ENCODE measurements at places on chromosomes 1 and 21.

DNA sequence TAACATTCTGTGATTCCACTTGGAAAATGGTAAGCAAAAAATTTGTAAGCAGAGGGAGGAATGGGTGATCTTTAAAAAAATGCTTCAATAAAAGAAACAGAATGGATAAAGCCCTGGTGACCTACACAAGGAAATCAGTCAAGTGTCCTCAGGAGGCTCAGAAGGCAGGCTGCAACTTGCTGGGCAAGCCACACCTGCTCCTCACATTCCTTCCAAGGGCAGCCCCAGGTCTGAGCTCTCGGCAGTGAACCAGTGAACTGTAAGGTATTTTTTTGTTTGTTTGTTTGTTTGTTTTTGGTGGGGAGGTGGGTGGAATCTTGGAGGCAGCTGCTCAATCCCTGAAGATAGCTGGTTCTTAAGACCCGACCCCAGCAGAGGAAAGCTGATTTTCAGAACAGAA, 4.4 kb downstream of the TACSTD2 start:
- no peak for DNase-seq

DNA sequence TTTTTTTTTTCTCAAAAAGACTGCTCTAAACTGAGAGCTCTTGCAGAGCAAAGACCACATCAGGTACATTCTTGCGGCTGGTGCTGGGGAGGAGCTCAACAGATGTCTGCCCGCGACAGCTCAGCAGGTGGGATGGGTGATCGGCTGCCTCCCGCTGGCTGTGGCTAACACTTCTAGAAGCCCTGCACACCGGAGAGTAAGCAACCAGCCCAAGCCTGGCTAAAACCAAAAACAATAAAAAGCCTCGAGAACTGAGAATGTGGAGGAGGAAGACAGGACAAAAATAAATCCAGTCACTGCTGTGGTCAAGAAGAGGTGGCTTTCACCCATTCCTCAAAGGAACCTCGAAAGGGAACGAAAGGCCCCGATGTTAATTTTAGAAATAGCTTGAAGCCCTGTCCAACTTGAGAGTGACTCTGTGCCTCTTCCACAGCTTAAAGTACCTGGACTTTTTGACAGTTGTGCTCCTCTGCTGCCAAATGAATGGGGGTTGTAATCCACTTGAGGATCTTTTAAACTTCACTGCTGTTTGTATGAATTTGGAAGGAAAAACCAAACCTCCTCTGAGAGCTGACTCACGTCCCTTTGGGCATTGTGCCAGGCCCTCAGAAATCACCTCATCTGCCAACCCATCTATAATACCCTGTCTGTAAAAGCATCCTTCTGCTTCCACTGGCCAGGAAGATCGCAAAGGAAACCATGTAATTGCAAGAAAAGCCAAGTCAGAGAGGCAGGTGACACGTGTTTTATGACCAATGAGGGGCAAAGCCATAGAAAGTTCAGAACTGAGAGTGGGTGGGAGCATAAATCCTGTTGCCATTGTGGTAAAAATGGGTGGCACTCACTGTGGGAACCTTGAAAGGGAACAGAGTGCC, 78.6 kb downstream of the KCNN3 start:
- no peak for DNase-seq

GRCh38 chr21:23384679-23385078, 2222.6 kb downstream of the MRPL39 start:
- no peak for DNase-seq

DNA sequence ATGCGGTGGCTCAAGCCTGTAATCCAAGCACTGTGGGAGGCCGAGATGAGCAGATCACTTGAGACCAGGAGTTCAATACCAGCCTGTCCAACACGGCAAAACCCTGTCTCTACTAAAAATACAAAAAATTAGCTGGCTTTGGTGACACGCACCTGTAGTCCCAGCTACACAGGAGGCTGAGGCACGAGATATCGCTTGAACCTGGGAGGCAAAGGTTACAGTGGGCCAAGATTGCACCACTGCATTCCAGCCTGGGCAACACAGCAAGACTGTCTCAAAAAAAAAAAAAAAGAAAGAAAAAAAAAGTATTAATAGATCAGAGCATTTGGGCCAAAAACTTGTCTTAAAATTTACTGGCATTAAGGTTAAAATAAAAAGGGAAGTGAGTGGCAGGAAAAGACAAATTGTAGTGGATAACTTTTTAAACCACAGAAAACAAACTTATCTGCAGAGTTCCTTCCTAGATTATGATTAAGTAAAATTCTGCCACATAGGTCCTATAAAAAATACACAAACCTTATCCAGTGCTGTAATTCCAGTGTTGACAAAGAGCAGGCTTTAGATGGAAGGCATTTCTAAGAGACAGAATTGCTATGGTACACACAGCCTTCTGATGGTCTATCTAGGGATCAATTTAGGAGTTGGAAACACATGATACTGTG, 53.3 kb downstream of the EIF4G3 start:
- no peak for DNase-seq

DNA sequence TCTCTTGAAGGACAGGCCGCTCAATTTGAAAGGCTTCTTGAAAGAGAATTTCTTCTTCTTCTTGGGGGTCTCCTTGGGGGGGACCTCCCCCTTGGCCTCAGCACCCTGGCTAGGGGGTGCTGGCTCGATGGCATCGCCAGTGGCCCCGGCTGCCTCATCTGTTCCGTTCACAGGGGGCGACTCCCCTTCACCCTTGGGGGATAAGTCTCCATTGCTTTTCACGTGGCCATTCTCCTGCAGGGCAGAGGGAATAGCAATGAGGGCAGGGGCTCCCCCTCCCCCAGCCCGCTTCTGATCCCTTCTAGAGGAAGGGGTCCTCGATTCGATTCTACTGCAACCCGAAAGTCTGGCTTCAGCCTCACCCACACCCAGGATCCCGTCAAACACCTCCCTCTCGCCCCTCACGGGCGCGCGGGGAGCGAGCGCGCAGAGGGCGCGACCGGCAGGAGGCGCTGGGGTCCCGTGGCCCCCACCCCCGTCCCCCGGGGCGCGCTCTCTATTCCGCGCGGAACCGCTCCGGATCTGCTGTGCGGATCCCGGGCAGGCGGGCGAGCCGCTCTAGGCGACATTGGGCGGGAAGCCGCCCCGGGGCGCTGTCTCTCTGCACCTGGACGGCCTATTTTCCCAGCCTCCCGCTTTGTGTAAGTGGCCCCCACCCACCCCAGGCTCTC, 1.0 kb downstream of the MARCKSL1 start:
- DNase-seq, result no peak

DNA sequence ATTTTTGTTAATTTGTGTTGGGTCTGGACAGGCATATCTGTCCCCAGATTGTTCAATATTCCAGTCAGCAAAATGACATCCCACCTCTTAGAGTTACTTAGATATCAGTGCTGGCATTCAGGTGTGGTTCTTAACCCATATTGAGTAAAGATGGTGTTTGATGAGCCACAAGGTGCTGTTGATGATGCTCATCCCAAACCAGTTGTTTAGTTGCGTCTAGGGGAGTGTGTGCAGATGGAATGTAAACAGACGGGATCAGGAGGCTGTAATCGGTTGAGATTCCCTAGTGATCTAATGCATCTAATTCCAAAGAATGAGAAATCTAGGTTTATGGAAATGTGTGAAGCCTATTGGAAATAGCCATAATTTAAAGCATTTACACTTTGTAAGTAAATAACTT, 1.1 kb downstream of the HOOK1 start:
- no peak for DNase-seq

Data from esophagus squamous epithelium (tissue), 5 donors.